Mesenteric fat pad (tissue), 1 donor: ENCODE measurements at places on chromosomes 2 and 18.
A peak's percentile ranks its signal among the peaks of the same experiment; 100 is the strongest.

- DNase-seq = no peak
Observed at GRCh38 chr2:23912054-23912453, 14.9 kb downstream of the ATAD2B start.

DNA sequence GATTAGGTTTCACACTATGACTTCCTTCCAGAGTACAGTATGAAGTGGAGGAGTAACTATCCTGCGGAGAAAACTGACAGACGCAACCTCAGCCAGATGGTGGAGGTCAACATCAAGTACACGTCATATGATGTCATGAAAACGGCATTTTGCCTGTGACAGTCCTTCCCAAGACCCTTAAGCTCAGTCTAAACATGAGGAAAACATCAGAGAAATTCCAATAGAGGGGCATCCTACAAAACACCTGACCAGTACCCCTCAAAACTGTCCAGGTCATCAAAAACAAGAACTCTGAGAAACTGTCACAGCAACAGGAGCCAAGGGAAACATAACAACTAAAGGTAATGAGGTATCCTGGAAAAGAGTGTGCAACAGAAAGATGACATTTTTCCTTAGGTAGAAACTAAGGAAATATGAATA is 1.7 kb downstream of the RNU4ATAC start:
- no peak for DNase-seq

DNA sequence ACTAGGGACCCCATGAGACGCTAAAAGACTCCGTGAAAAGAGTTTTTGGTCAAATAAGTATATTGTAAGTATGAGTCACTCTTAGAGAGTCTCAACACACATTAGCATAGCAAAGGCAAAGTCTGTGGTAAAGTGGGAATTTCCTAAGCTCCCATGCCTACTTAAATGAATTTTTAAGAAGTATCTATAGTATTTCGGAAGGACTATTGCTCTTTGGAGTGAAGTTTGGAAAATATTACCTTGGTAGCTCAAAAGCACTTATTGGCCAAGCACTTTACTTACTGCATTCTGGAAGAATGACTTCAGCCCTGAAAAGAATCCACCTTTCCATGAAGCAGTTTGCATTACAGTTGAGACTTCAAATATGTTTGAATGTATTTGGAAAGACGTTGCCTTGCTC is 57.1 kb downstream of the CAVIN2 start:
- no peak for DNase-seq

DNA sequence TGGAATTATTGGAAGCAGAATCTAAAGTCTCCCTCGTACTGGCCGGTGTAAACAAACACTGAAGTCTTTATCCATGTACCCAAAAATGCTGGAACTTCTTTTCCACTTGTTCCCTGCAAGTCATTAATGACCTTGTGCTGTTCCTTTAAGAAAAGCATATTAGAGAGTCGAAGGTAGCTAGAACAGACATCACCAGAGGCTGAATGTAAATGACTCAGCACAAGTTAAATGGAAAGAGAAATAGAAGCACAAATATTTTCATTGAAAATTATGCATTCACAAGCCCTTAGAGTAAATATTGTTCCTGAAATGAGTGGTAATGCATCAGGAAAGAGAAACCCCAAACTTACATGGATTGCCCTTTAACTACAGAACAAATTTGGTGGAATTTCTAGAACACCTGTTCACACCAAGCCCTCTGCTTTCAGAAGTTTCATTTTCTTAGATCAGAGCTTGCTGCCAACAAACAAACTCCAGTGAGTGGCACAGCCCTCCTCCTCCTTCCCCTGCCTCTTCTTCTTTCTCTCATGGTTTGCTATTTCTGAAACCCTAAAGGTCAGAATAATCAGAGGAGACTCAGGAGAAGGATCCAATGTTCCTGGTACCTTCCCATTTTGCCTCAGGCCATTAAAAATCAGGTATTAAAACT is 264.3 kb downstream of the TXNL1 start:
- no peak for DNase-seq

GRCh38 chr2:67216103-67216502 is 181.0 kb upstream of the ETAA1 start:
- no peak for DNase-seq

DNA sequence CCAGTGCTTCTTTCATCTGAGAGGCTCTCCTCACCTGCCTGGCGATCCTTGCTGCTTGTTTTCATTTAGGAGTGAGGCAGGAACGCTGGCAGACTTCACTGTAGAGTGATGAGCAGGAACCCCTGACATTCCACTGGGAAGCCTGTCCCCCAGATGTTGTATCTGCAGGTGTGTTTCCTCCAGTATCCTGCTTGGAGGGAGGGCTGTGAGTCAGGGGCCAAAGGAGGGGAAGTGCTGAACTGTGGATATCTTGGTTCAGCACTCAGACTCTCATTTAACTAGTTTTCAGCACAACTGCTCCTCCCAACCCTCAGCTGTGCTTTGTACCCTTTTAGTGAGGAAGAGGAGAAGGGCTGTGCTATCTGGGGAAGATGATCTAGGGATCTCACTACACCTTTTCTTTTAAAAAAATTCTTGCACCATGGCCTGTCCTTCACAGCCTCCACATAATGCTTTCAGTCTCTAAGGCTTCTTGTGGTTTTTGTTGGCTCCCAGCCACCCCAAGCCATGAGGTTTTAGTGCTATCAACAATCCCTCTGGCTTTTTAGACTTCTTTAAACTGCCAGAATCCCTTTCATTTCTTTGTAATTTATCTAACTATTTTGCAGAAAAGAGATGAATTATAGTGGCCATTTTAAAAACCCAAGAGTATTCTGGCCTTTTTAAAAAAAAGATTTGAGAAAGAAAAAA is 11.2 kb downstream of the ANKAR start:
- DNase-seq = no peak

DNA sequence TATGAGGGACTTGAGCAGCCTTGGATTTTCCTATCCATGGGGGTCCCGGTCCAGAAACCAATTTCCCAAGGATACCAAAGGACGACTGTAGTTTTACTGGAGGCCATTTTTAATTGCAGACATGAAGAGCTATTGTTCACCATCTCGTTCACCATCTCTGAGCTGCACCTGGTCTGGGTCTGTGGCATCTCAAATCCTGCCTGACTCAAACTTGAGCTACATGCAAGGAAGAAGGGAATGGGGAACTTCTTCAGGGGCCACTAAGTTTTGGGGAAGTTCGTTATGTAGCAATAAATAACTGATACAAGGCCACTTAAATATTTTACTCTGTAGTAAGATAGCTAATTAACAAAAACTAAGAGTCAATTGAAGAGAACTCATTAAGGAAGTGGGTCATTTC is 2.1 kb upstream of the SMCHD1 start:
- no peak for DNase-seq

- DNase-seq = no peak
Observed at GRCh38 chr2:119520696-119521432, 3.4 kb downstream of the SCTR start.

DNA sequence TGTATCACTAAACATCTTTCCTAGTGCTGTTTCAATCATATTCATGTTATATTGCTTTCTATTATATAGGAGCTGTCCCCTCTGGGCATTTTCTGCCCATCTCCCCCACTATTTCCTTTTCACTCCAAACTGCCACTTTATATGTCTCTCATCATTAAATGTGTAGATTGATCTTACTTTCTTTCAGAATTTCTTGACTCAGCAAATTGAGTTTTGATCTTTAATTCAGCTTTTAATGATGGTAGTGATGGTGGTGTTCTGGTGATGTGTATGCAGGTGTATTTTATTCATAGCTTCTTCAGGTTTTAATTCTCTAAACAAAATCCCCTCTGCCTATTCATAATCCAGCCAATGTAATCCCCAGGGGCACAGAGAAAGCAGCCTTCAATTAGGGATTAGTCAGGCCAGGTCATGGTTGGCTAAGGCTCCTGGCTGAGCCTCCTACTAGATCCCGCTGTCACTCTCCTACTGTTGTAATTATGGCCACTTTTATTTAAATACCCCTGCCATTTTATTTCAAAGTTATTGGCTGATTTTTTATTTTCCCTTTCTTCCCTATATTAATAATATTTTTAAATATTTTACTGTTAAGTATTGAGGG is 325.4 kb downstream of the SPAG16 start:
- no peak for DNase-seq

DNA sequence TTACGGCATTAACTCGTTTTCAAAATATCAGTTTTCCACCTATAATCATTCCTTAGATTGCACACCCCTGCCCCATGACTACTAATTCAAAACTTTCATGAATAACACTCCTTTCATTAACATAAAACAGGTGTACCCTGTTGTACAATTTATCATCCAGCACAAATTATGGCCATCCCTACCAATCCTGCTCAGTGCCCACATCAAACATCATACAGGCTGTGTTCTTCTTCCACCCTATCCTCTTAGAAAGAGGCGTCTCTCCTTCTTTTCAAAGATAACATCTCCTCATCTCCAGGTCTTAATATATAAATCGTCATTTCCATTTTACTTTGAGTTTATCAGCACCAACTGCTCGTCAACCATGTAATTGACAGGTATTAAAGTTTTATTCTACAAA is 67.6 kb downstream of the SLC66A3 start:
- DNase-seq = no peak

GRCh38 chr2:128513116-128513960 is 194.7 kb upstream of the HS6ST1 start:
- peak; percentile 47 for DNase-seq

DNA sequence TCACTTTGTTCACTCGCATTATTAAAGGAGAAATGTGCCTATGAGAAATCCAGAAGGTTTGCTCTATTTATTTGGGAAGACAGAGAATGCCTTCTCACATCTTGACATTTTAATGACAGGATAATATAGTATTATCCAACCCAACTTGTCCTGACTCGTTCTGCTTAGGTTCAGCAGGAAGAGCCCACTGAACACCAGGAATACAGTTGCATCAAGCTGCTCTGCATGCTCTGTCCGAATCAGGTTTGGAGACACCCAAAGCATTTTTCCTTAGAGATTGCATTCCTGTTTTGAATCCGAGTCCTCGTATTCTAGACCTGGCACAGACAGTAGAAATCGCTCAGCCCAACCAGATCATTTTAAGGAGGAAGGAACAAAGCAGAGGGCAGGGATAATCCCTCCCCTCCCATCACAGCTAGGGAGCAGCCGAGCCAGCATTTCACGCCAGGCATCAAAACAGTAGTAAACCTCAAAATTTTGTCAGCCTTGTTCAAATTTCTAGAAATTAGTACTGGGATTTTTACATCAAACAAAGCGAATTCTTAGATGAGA is 837.4 kb upstream of the ID2 start:
- no peak for DNase-seq

GRCh38 chr2:156565066-156565710 is 129.0 kb downstream of the GPD2 start:
- DNase-seq = no peak

GRCh38 chr2:215189393-215189792 is 51.0 kb upstream of the ABCA12 start:
- no peak for DNase-seq

- DNase-seq = peak; percentile 53
Observed at GRCh38 chr18:76805221-76805620, 17.1 kb upstream of the ZNF236 start.

GRCh38 chr18:42163321-42163720 is 208.3 kb downstream of the PIK3C3 start:
- DNase-seq = no peak

GRCh38 chr2:143885461-143885860 is 634.5 kb downstream of the ZEB2 start:
- DNase-seq = no peak

- DNase-seq = no peak
Observed at GRCh38 chr2:88838165-88838635, 146.7 kb downstream of the RPIA start.

- DNase-seq = no peak
Observed at GRCh38 chr2:187878112-187878511, 323.9 kb upstream of the TFPI start.

GRCh38 chr2:68861330-68861729 is 9.9 kb downstream of the BMP10 start:
- no peak for DNase-seq

DNA sequence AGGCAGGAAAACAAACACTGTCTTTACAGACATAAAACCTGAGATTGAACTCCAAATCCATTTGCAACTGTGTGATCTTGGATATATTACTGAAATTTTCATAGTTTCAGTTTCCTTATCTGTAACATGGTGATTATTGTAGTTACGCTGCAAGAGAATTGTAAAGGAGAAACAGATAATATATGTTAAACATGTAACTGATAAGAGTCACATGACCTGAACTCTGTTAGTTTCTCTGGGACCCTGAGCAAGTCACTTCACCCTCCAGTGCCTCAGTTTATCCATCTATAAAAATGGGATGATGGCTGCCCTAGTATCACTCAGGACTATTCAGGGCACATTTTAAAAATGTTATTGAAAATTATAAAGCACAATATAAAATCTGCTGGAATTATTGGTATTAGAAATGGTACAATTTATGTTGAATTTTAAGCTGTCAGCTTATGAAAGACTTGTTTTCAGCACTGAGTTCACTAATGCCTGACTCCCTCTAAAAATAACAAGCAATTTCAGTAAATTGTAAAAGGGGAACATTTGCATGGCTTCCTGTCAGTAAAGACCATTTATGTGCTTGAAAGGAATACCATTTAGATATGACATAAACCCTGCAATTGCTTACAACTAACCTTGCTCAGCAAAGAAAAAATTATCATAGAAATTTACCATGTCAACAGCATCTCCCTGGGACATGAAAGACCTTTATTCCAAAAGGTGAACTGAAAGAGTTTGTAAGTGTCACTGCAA is 393.5 kb downstream of the RAD51AP2 start:
- no peak for DNase-seq

GRCh38 chr18:28176948-28177827 is at the start of gene CDH2:
CDH2 (minus strand) TSS chr18:28177130; CDS start chr18:28177022, 108 bp downstream.
- DNase-seq = no peak

DNA sequence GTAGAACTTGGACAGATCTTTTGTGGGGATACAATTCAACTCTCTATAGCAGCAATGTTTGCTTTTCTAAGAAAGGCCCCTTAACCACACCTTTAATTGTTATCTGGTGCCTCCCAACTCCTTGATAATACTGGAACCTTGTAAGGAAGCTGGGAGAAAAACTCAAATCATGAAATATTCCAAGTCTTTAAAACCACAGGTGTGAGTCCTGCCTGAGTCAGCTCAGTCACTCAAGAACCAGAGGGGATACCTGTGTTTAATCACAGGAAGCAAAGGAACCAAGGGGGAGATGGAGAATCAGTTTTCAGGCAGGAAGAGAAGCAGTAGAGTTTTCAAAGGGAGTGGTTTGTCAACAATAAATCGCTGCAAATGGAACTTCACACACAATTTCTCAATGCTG is 159.9 kb downstream of the LAMA3 start:
- DNase-seq = no peak

DNA sequence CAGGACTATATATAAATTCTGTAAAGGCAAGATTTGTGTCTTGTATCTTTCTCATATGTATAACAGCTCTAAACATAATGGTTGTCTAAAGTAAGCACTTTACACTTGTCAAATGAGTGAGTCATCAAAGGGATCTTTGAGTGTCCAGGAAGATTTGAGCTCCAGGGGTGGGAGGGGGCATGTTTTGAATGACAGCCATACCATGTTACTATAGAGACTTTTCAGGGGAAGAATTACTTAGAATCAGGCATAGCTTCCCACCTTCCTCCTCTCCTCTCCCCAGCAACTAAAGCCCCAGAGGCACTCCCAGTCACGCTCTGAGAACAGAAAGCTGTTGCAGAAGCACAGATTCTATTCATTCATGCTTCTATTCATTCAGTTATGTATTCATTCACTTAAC is 65.8 kb upstream of the ALK start:
- DNase-seq = no peak

- no peak for DNase-seq
Observed at GRCh38 chr2:191894681-191895147, 47.8 kb upstream of the CAVIN2 start.

- no peak for DNase-seq
Observed at GRCh38 chr2:95007031-95007609, 18.4 kb upstream of the MAL start.
